ENCODE measurements at places on chromosomes 7 and 10.

GRCh38 chr10:96511044-96511945 lies 2.4 kb downstream of the TLL2 start:
- DNase-seq = peak; percentile 52

GRCh38 chr10:125035588-125036295 lies 93.8 kb downstream of the ZRANB1 start:
- no peak for DNase-seq

DNA sequence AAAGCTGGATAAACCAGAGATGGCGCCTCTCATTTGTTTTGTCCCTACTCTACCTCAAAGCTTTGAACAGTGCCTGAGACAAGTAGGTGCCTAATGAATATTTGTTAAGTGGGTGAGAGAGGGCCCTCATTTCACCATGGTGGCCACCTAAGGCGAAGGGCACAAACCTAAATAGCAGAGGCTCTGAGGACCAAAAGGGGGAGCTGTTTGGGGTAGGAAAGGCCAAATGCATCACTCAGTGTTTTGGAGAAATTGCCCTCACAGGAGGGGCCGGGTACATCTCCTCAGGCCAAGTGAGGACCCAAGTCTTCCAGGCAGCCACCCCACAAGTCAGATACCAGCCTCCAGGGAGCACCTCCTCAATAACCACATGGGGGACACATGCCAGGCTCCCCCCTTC lies 14.0 kb downstream of the IMPDH1 start:
- no peak for DNase-seq

GRCh38 chr10:70615784-70616522 lies 13.4 kb upstream of the PRF1 start:
- DNase-seq = no peak

DNA sequence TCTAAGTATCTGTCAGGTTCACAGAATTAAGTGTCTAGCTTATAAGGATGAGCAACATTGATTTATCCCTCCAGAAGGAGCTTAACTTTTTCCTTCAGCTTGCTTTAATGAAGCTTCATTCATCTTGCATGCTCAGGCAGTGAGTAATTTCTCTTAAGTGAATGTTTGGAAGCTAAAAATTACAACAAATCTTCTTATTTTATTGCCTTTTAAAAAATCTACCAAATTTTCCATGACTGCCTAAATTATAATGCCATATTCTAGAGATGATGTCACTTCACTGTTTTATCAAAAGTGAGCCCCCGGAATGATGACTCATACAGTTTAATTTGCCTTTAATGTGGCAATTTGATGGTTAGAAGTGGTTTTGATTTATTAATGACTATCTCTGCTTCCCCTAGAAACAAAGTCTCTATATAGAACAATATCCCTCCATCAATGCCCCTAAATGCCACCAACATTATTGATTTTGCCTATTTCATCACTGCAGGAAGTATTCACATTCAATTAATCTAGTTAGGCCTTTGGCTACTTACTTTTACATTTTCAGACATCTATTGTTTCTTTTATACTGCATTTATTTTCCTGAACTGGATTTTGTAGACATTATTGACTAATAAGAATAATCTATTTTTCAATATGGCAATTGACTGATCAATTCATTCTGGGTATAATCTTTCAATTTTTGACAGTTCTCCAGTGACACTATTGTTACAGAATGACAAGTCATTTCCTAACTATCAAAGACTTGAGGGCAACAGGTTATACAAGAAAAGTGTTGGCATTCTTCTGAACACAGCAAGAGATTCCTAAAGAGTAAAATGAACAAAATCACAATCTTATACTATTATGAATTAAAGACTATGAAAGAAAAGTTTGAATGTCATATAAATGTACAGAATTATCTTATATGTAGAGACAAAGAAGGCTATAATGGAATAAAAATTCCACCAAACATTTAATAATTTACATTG lies 139.3 kb upstream of the ODAD2 start:
- DNase-seq = peak; percentile 58

- peak; percentile 43 for DNase-seq
Measured at GRCh38 chr10:102384606-102385429, 10.7 kb upstream of the NFKB2 start.

DNA sequence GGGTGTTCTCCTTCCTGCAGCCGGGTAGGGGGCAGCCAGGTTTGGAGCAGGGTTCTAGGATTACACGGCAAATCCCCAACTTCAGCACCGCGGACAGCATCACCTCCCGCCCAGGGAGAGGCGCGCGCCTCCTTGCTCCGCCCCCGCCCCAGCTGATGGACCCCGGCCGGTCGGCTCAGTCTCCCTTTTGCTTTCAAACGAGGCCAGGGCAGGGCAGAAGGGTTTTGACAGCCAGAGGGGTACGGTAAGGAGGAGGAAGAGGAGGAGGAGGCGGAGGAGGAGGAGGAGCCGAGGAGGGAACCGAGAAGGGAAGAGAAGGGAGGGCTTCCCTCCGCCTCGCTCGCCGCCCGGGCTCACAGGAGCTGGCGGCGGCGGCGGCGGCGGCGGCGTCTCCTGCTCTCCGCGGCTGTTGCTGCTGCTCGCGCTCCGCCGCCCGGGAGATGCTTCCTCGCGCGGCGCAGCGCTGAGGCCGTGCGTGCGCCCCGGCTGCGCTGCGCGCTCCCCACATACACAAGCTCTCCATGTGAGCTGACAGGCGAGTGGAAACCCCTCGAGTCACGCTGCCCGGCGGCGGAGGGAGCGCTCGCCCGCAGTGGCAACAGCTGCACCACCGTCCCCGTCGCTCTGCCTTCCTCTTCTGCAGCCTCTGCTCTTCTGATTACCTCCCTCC lies 615 bp upstream of the CNTNAP2 start:
- peak; percentile 85 for DNase-seq

GRCh38 chr10:6578795-6579182 lies 1.3 kb downstream of the PRKCQ start:
- DNase-seq = no peak

DNA sequence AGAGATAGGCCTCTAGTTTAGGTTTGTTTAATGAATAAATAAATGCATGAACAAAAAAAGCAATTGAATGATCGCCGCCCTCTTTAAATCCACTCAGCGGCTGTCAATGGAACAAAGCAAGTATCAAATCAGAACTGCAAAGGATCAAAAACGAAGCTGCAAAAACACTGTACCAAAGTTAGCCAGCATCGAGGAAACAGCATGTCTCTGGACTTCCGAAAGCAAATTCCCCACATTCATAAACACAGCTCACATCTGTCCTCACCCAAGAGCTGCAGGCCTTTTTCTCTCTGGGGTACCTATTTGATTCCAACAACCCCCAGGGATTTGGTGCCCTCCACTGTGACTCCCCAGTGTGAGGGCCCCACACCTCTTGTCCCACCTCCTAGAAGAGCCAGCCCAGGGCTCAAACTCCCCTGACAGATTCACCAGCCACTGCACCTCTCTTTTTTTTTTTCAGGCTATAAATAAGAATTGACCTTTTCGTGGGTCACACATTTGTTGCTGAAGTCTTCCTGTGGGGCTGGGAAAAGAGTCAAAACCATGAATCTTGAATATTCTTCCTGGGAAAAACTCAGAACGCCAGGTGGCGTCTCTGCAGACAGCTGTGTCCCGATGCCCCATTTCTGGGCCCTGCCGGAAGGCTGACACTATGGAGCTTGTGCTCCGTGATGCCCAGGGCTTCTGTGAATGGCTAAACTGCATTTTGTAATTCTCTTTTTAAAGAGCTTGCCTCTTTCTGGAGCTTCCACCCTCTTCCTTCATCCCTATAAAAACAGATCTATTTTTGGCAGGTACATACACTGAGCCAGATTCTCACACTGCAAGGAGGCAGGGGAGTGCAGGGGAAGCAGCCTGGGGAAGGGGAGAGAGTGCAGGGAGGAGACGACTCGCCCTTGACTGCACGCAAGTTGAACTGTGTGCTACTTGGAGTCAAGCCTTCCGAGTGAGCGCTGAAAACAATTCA lies 51.7 kb downstream of the HSPA12A start:
- DNase-seq = no peak

- peak; percentile 39 for DNase-seq
Measured at GRCh38 chr10:108787932-108788331, 1135.4 kb downstream of the XPNPEP1 start.

DNA sequence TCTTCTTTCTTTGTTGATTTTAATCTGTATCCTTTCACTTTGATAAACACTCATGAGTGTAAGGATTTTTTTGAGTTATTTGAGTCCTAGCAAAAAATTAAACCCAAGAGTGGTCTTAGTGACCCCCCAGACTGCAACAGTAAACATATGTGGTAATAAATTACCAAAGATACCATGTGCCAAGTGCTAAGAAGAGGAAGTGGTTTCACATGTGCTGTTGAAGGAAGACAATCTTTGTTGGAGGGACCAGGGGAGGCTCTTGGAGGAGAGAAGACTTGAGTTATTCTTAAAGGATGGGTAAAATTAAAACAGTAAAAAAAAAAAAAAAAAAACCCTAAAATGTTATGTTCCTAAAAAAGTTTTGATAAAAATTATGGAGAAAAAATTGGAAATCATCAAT lies 150.2 kb downstream of the SEC23IP start:
- DNase-seq = no peak

- no peak for DNase-seq
Measured at GRCh38 chr10:35329520-35329919, 6.8 kb upstream of the CCNY start.

GRCh38 chr10:97726636-97727178 lies 10.2 kb upstream of the ZFYVE27 start:
- DNase-seq = peak; percentile 72

- no peak for DNase-seq
Measured at GRCh38 chr7:351681-352480, 61.9 kb downstream of the FOXL3 start.

DNA sequence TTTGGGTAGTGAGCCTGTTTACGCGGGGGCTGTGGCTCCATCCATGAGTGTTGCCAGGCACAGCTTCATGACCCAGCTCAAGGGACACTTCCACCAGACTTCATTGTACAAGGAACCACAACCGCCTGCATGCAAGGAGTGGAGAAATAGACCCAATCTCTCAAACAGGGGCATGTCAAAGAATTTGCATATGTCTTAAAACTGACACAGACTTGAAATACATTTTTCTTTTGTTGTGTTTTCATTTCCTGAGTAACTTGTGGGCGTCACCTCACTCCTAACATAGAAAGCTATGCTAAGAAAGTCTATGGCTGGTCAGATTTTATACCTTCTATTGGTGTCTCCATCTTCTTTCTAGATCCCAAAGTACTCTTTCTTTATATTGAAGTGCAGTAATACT lies 266.2 kb upstream of the RNF32 start:
- no peak for DNase-seq

DNA sequence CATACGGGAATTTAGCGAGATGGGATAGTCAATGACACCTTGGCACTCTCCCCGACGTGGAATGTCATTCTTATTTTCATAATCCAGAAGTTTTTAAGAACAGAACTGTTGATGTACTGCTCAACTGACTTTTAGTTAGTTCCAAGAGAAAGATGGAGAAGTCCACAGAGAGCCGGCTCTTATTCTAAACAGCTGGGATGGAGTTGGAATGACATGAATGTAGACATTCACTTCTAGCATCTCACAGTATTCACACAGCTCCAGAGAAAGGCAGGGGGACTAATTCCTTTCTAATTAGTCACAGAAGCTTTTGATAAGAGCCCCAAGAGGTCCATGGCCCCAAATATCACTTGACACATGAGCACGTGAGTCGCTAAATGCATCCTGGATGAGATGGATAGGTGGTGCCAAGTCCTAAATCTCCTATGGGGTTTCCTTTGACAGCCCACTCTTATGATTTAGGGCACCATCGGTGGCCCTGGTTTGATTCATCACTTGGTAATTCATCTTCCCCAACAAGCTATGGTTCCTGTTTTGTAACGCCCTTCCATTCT lies 420.3 kb upstream of the AUTS2 start:
- peak; percentile 23 for DNase-seq

- no peak for DNase-seq
Measured at GRCh38 chr7:984361-985126, 1.6 kb downstream of the CYP2W1 start.

- no peak for DNase-seq
Measured at GRCh38 chr7:129591868-129592267, 19.7 kb upstream of the NRF1 start.

GRCh38 chr7:92707435-92707834 lies 117.2 kb upstream of the FAM133B start:
- DNase-seq = no peak

DNA sequence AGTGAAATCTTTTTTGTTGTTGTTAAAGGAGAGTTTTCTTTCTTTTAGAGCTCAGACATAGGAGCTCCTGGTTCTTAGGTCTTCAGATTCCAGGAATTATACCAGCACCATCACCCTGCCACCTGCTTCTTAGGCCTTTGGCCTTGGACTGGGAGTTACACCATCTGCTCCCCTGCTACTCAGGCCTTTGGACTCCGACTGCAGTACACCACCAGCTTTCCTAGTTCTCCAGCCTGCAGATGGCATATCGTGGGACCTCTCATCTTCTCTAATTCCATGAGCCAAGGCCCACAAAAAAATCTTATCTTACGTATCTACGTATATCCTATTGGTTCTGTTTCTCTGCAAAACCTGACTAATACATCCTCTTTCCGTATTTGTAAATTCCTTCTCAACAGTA lies 5.1 kb upstream of the TACC2 start:
- DNase-seq = no peak

DNA sequence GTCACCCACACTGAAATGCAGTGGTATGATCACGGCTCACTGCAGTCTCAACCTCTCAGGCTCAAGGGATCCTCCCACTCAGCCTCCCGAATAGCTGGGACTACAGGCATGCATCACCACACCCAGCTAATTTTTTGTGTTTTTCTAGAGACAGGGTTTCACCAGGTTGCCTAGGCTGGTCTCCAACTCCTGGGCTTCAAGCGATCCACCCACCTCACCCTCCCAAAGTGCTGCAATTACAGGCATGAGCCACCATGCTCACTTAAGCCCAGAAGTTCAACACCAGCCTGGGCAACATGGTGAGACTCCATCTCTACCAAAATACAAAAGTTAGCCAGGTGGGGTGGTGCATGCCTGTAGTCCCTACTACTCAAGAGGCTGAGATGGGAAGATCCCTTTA lies 33.5 kb downstream of the GDI2 start:
- DNase-seq = no peak

DNA sequence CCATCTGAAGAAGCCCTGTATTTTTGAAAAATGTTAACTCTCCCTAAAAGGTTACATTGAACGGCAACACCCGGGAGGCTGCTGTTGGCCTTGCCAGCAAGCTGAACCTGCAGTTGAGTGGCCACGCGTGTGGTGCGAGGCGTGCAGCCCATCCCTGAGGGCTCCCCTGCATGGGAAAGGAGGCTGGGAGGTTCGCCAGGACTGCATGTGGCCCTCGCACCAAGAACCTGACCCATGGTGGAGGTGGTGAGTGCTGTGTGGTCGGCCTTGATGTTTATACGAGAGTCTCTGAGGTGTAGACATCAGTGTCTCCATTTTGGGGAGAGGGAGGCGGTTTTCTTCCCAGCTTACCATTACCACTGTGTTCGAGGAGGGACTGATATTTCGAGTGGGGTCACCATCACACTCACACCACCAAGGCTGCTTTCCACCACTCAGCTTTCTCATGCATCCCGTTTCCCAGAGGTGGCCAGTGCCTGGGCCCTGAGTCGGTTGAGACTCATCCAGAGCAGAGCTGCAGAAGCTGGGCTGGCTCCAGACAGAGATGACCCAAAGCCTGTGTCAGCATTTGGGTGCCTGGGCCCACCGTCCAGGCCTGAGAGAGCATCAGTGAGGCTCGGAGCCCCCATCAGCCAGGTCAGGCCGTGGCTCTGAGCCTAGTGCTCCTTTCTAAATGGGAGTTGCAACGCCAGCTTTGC lies 222.6 kb downstream of the EBF3 start:
- no peak for DNase-seq

- DNase-seq = no peak
Measured at GRCh38 chr10:133011882-133012281, 69.5 kb upstream of the CFAP46 start.
